HepG2 (cell line): ENCODE measurements at places on chromosomes 4 and X. TPM values are rescaled to one million over a fixed set of nuclear protein-coding genes. Genes with fewer than 3 reads are reported as not detected.

- no peaks in the 10 kb centered on the region for H3K4me1 ChIP-seq
- no peak overlapping the region for H3K4me3 ChIP-seq
- no peak overlapping the region for H3K27ac ChIP-seq
- peaks cover 4% of the 10 kb centered on the region; the same call in 1 of the 3 replicates for H3K36me3 ChIP-seq
- no peak for DNase-seq
Observed at GRCh38 chrX:41556958-41557357, 109.8 kb downstream of the NYX start.

GRCh38 chrX:83185010-83185409, 323.1 kb upstream of the POU3F4 start:
- no peaks in the 10 kb centered on the region for H3K36me3 ChIP-seq
- H3K4me1 ChIP-seq: no peaks in the 10 kb centered on the region
- no peak for DNase-seq
- no peak overlapping the region for H3K27ac ChIP-seq
- H3K4me3 ChIP-seq: no peak overlapping the region
- no peaks in the 10 kb centered on the region for H3K27me3 ChIP-seq

Gene SPANXN4
- not detected in 2 replicates for total RNA-seq

DNA sequence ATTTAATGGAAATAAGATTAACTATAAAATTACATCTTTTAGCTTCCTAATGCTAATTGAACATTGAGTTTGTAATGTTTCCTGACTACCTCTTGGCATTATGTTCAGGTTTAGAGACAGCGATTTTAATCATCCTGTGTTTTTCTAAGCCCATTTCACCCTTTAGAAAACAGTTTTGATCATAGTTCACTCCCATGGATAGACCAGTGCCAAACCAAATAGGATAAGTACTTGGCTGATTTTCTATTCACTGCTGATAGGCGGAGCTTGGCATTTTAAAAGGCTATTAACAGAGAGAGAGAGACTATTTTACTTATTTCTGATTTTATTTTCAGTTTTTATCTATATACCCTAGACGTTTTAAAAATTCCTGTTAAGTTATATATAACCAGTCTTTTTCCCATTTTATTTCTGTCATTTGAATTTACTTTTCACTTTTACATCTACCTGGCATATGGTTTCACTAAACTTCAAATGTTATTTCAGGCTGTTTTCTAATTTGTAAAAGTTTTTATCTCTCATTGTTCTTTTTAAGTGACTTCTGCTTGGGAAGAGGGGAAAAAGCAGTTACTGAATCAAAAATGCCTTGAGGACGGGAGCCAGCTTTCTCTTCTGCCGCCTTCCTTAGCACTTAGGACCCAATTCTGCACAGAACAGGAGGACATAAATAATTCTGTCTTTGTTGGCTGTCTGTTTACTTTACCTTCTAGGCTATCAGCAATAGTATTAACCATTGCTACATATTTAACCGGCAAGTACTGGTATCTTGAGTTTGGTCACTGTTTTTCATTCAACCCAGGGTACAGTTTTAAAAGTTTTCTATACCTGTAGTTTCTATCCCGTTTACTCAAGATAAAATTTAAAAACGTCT, 46.4 kb downstream of the SGMS2 start:
- peak overlapping the region; percentile 8; the same call in 1 of the 2 replicates for H3K4me3 ChIP-seq
- no peaks in the 10 kb centered on the region for H3K27me3 ChIP-seq
- peak; percentile 14 for DNase-seq
- H3K36me3 ChIP-seq: no peaks in the 10 kb centered on the region
- peaks cover 14% of the 10 kb centered on the region for H3K4me1 ChIP-seq

DNA sequence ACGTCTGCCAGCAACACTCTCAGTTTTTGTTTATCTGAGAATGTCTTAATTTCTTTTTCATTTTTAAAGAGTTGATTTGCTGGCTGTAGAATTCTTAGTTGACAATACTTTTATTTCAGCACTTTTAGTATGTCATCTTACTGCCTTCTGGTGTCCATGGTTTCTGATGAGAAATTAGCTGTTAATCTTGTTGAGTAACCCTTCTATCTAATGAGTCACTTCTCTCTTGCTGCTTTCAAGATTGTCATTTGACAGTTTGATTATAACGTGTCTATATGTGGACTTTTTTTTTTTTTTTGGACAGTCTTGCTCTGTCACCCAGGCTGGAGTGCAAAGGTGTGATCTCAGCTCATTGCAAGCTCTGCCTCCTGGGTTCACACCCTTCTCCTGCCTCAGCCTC, 24.0 kb upstream of the TMEM255A start:
- DNase-seq: no peak
- no peaks in the 10 kb centered on the region for H3K36me3 ChIP-seq
- H3K4me1 ChIP-seq: no peaks in the 10 kb centered on the region
- H3K27ac ChIP-seq: no peak overlapping the region
- no peaks in the 10 kb centered on the region for H3K27me3 ChIP-seq

DNA sequence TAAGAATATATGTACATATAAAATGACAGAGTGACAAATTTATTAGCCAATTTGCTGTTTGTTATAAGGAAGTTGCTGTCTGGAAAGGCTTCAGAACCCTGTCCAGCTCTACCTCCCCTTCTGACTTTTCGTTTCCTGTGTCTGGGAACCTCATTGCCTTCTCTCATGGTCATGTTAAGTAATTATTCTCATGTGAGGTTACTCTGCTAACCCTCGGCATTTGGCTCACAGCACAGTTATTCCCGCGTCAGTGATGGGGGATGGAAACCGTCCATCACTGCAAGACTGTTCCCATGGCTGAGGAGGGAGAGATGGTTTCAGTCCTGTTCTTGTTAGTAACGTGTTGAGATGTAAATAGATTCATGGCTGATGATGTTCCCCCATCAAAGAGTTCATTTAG, 11.9 kb downstream of the EDNRA start:
- no peak for DNase-seq
- no peak overlapping the region for H3K27ac ChIP-seq
- H3K4me1 ChIP-seq: no peaks in the 10 kb centered on the region
- no peak overlapping the region for H3K4me3 ChIP-seq
- H3K36me3 ChIP-seq: no peaks in the 10 kb centered on the region
- no peaks in the 10 kb centered on the region for H3K27me3 ChIP-seq

- no peaks in the 10 kb centered on the region for H3K36me3 ChIP-seq
- no peaks in the 10 kb centered on the region for H3K4me1 ChIP-seq
- H3K4me3 ChIP-seq: no peak overlapping the region
- no peak for DNase-seq
- H3K27ac ChIP-seq: no peak overlapping the region
- H3K27me3 ChIP-seq: no peaks in the 10 kb centered on the region; the same call in 1 of the 2 replicates
Observed at GRCh38 chr4:11596989-11597388, 168.3 kb upstream of the HS3ST1 start.

DNA sequence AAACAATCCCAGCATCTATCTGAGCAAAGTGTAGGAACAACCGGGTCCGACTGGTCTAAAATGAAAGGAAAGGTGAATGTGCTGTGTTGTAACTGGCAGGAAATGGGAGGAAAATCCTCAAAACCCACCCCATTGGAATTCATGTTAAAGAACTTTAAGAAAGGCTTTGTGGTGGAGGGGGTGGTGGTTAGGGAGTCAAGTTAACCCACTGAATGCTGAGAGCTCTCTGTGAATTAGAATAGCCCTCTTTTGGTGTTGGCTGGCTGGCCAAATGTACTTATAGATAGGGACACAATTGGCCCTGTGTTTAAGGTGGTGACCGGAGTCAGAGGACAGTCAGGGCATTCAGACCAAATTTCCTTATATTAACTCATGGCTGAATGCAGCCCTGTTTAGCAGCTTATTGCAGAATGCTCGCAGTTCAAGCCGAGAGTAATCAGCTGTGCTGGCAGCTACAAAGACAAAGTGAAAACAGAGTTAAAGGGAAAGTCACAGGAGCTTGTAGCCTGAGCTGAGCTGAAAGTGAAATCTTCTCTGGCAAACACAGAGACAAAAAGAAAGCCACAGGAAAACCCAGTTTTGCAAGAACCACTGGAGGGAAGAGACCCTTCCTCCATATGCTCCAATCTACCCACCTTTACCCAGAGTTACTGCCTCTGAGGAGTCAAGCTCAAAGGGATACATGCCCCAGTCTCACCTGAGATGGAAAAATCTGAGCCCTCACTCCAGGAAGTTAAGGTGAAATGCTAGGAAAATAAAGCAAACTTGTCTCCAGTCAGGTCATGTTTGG, 38.5 kb upstream of the UGT2B7 start:
- H3K4me1 ChIP-seq: peaks cover 78% of the 10 kb centered on the region
- peak overlapping the region; percentile 11 for H3K4me3 ChIP-seq
- DNase-seq: peak; percentile 93

Gene PFKFB1
- 1.5 and 1.7 TPM in 2 replicates for total RNA-seq

DNA sequence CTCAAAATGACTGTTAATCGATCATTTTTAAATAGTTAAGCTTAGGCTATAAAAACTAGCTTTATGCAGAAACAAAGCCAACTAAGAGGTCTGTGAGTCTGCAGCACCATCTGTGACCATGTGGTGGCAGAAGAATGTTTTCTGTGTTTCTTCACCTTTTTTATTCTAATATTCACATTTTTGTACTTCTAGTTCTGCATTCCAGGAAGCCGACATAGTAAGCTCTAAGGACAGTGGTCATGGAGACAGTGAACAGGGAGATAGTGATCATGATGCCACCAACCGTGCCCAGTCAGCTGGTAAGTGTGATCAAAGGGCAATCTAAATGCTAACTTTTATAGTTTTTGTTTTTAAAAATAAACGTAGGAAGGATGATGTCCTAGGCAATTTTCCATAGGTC, 5.6 kb downstream of the PCDH10 start:
- no peaks in the 10 kb centered on the region for H3K4me1 ChIP-seq
- H3K36me3 ChIP-seq: no peaks in the 10 kb centered on the region
- H3K4me3 ChIP-seq: no peak overlapping the region
- H3K27ac ChIP-seq: no peak overlapping the region

DNA sequence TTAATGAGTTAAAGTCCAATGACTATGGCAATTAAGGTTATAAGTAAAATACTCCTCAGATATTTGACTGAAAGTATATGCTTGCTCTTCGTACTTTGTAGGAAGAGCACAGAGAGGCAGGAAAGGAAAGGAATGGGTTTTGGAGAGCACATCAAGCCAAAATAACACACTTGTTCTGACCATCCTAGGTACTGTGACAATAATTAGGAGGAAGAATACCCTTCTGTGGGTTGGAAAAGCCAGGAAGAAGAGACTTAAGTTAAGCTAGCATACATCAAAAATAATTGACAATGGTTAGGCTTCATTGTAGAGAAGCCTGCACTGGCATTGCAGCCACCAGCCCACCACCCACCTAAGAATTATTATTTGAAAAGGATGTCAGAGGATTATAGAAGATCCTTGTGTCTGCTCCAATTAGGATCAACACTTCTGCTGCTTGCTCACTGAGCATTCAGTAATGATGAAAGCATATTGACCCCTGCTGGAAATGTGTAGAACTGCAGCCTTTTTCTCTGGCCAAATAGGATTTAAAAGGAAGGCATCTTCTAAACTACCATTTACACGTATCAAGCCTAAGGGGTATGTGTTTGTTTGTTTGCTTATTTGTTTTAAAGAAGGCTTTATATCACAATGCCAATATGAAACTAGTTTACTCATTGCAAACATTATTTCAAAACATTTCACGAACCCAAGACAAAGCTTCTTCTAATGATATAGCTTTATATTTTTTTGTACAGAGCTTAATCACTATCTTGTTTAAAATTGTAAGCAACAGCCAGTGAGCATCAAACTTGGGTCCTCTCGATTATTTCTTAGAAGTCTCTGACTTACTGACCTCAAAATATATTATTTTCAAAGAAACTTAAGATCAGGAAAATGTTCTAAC, 286.2 kb upstream of the TET2 start:
- no peak overlapping the region for H3K4me3 ChIP-seq
- H3K27ac ChIP-seq: no peak overlapping the region
- H3K27me3 ChIP-seq: no peaks in the 10 kb centered on the region
- DNase-seq: peak; percentile 62

GRCh38 chr4:10747186-10747585, 62.6 kb upstream of the CLNK start:
- no peaks in the 10 kb centered on the region for H3K4me1 ChIP-seq
- H3K4me3 ChIP-seq: no peak overlapping the region
- H3K27me3 ChIP-seq: no peaks in the 10 kb centered on the region
- no peak overlapping the region for H3K27ac ChIP-seq

GRCh38 chrX:48714573-48714972, 18.0 kb downstream of the SUV39H1 start:
- H3K4me3 ChIP-seq: no peak overlapping the region
- H3K36me3 ChIP-seq: no peaks in the 10 kb centered on the region
- H3K4me1 ChIP-seq: peaks cover 81% of the 10 kb centered on the region
- H3K27me3 ChIP-seq: no peaks in the 10 kb centered on the region; the same call in 2 of the 3 replicates

- no peak for DNase-seq
- no peaks in the 10 kb centered on the region for H3K36me3 ChIP-seq
- no peaks in the 10 kb centered on the region for H3K4me1 ChIP-seq
- H3K27ac ChIP-seq: no peak within 1 kb of the TSS
- H3K27me3 ChIP-seq: no peaks in the 10 kb centered on the region
Observed at GRCh38 chrX:136251041-136251991, at the start of gene MAP7D3. MAP7D3 (minus strand) TSS chrX:136251400; CDS start chrX:136251358, 42 bp downstream.

Gene TAPT1
- 16.3 and 24.5 TPM in 2 replicates for total RNA-seq

DNA sequence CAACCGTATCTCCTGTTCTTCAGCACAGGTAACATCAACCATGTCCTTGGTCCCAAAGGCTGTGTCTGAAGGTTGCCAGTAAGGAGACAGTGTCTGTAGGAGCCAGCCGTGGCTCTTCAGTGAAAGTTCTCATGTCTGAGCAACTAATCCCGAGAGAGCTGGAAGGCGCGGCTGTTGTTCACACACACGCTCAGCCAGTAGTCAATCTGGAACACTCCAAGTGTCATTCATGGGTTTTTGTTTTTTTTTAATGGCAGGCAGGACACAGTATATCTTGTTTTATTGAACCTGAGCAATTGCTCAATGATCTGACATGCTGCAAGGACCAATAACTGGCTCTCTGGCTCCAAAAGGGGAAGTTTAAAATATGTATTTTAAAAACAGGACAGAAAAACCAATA, 48.4 kb upstream of the MAP3K15 start:
- H3K4me3 ChIP-seq: no peak overlapping the region
- H3K36me3 ChIP-seq: no peaks in the 10 kb centered on the region
- no peak overlapping the region for H3K27ac ChIP-seq
- DNase-seq: no peak
- H3K4me1 ChIP-seq: peaks cover 35% of the 10 kb centered on the region
